ENCODE measurements at places on chromosomes 4 and X.

GRCh38 chr4:122053186-122053585 is 98.9 kb upstream of the BLTP1 start:
- no peak for DNase-seq

DNA sequence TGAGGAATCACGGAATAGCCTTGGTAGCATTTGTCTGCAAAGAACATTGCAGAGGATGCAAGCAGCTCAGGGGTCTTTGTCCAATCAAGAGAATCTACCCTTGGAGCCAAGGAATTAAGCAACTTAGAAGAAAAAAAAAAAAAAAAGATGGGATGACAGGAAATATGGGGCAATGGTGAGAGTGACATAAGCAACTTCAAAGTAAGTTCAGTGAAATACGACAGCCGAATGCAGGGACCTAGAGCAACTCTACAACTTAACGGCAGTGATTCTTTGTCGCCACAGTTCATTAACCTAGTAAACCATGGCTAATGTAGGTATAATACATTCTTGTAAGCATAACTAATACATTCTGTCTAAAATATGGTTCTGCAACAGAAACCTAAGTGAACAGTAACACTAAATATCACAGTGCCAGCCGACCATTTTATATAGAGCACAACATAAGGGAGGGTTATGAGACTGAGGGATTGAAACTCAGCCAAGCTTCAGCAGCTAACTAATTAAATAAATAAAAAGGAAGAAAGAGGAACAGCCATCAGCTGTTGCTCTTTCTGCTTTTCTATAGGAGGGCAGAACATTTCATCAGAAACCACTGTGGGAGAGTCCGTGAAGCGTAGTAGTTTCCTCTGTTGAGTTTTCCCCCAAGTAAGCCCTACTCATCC is 74.7 kb downstream of the PPARGC1A start:
- no peak for DNase-seq

DNA sequence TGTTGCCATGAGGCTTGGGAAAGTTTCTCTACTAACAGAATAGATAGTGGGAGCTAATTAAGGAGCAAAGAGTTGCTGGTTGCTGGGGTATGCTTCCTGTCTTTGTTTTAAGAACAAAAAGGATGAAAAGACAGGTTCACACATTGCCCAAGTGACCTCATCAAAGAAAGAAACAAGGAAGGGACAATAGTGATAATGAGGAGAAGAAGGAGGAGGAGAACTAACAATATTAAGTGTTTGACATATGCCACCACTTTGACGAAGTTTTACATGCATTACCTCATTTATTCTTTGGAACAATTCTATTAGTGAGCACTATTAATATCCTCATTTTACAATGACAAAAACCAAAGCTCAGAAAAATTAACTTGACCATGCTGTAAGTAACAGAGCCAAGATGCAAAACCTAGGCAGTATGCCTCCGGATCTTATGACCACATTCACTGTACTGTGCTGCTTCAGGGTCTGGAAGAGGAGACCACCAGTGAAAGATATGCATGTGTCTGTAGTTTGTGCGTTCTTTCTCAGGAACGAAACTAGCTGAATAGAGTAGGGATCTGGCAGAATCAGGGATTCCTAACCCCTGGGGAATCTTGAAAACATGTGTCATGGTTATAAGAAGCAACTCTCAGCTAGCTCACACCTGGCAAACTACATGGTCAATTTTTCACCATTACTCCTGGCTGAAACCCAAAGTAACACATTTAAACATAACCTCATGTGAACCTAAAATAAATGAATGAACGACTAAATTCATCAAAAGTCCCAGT is 83.8 kb downstream of the MOSPD2 start:
- DNase-seq, result no peak

DNA sequence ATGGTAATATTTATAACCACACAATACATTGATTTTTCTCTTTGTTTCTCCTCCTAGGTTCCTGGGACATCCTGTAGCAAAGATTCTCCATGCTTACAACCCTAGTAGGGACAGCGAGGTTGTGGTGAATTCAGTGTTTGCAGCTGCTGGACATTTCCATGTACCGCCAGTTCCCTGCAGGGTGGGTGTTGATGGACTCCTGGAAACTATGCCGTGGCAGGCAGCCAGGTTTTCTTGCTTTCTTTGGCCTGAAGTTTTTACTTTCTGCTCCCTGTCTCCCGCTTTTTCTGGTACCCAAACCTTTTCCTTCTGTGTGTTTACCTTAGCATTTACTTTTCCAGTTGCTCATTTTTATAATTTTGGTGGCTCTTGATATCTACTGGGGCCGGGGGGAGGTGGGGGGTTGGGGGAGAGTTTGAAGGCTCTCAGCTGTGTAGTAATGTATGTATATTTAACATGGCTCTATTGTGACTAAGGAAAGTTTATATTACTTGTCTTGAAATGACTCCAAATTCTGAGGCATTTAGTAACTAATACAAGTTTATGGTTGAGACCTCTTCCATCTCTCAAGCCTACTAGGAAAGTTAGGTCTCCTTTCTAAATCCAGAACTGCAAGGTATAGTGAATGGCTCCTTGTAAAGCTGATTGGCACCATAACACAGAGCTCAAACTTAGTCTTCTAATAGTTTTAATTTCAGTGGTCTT is 89.7 kb downstream of the TMEM131L start:
- DNase-seq, result no peak

- no peak for DNase-seq
Measured at GRCh38 chr4:70359115-70359661, 1.4 kb upstream of the SMR3A start.

GRCh38 chr4:125322366-125322730 is 7.6 kb downstream of the FAT4 start:
- DNase-seq, result no peak

DNA sequence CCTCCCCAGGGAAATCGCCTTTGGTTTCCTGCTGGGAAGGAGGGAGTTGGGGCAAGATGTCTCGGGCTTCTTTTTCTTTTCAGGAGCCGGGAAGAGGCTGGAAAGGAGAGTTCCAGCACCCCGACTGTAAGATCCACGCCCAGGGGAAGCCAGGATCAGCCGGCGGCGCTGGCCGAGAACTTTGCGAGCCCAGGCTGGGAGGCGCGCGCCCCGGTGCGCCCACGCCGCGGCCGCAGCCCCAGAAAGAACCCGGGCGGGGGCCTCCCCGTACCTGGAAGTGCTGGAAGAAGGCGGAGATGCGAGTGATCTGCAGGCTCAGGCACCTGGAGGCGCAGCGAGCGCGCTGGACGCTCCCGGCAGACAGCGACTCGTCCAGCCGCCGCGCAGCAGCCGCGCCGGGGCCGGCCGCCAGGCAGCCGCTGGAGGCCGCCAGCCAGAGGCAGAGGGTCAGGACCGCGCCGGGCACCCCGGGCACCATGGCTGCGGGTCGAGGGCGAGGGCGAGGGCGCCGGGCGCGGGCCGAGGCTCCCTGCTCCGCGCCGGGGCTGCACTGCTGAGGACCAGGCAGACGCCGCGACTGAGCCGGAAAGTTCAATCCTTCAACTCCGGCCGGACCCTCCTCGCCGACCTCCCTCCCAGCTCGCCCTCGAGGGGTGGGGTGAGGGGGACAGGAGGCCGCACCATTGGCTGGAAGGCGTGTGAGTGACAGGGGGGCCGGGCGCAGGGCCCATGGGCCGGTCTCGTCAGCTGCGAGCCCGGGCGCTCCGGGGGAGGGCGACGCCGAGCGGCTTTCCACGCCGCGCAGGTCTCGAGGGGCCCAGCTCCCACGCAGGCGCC is at the start of gene ANOS1:
ANOS1 (minus strand) TSS at position 579 of the 837 bp plus-strand sequence; CDS start at position 478, 101 bp downstream.
- DNase-seq, result no peak

- peak; percentile 43 for DNase-seq
Measured at GRCh38 chrX:110412971-110413726, 54.5 kb downstream of the RTL9 start.

- no peak for DNase-seq
Measured at GRCh38 chr4:153546280-153546679, 80.1 kb downstream of the TMEM131L start.

- DNase-seq, result no peak
Measured at GRCh38 chrX:13868591-13868990, 51.7 kb upstream of the GPM6B start.

DNA sequence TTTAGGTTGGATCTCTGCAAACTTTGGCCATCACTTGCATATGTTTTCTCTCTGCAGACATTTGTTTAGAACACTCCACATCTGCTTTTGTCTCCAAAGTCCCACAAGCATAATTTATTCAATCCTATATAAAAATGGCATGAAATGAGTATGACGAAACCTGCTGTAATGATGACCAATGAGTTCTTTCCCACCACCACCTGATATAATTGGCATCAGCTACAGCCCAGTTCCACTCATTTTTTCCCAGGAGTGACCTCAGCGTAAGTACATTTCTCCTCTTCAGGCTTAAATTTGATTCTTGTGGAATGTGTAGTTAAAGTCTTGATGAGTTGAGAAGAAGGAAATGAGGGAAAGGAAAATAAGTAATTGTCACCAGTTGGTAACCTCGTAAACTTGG is 205.1 kb downstream of the AWAT2 start:
- no peak for DNase-seq

GRCh38 chrX:2220829-2221567 is 279.8 kb downstream of the DHRSX start:
- DNase-seq, result no peak

DNA sequence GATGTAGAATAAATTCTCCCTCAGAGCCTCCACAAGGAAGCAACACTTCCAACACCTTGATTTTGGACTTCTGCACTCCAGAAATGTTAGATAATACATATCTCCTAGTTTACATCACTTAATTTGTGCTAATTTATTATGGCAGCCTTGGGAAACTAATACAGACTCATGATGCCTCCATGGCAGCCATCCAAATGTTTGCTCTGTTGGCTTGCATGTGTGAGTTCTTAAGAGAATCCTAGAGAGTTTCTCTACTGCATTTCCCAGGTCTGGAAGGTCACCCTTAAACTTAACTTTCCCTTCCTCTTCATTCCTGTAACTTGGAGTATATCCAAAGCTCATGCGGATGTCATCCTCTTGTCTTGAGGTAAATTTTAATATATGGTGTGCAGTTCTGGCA is 956.1 kb downstream of the ADGRL3 start:
- no peak for DNase-seq

GRCh38 chr4:99735822-99736221 is 78.2 kb upstream of the C4orf54 start:
- DNase-seq, result no peak

- no peak for DNase-seq
Measured at GRCh38 chrX:20500949-20501348, 234.2 kb upstream of the RPS6KA3 start.

- DNase-seq, result no peak
Measured at GRCh38 chr4:179695175-179695574, 2252.9 kb upstream of the AGA start.
